ENCODE measurements at places on chromosomes 12 and 14.

GRCh38 chr12:62977418-62977817 lies 42.5 kb upstream of the PPM1H start:
- no peak for DNase-seq

GRCh38 chr12:49288412-49288853 lies 6.5 kb upstream of the PRPH start:
- DNase-seq, result peak; percentile 54

DNA sequence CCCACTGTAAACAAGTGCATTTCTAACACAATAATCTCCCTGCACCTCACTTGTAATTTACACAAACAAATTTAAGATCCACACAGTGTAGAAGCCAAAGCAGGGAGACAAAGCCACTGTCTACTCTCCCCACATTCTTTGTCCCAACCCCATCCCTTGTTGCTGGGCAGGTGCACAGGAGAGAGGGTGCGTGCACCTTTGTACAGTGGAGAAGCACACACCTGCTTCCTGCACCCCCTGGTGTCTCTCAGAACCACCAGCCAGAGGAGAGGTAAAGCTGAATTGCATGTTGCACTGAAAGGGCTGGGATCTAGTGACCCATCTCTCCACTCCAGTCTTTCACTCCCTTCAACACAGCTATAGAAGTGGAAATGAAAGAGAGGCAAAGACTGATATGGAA lies 51.4 kb upstream of the IFNG-AS1 start:
- no peak for DNase-seq

DNA sequence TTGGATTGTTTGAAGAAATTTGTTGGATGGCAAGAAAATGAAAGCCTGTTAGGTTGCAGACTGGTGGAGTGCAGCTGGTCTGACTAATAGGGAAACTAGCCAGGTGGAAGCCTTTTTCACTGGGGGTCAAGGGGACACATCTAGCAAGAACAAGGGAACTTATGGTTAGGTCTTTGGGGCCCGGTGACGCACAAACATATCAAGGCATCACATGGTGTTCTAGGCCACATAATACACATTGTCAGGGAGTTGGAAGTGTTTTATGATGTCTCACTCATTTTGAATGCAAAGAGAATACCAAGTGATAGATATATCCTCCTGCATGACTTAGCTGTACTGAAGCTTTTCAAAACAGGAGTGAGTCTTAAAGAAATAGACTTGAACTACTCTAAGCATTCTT lies 351.2 kb downstream of the KCNH5 start:
- DNase-seq, result no peak

DNA sequence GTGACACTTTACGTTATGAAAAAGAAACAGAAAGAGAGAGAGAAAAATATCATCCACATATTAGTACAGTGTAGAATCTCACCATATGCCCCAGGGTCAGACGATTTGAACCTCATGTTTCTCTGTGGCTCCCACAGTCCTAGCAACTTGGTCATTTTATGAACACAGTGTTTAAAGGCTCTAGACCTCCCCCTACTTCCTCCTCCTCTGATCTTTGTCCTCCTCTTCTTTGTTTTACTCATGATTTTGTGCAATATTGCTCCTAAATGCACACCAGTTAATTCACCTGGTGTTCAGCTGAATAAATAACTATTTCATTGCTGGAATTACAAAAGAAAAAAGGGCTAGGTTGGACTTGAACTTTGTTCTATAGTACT lies 18.2 kb downstream of the GLT1D1 start:
- no peak for DNase-seq

DNA sequence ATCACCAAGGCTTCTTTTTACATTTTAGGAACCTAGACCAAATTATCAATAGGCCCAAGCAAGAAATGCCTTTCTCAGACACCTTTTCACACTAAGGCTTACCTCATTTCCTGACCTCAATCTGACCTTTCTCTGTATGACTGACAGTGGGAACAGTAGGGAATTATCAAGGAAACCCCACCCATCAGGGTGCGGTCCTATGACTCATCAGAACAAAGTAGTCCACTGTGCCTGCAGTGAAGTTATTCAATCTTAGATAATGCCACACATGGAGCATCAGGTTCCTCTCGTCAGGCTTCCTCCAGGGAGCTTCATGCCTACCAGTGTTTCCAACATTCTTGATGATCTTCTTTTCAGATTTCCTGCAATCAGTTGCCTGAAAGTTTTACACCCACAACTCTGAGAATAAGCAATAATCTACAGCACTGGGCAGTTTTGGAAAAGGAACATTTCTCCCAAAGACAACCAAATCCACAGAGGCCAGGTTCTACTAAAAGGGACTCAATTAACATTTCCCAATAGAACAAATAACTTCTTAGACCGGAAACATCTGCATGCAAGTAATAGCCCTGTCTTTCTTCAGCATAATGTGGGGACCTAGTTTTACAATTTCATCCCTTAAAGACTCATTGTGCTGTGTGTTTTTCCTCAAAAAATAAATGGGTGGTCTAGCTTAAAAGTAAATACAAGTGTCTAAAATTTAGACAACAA lies 35.9 kb upstream of the TMTC2 start:
- no peak for DNase-seq

DNA sequence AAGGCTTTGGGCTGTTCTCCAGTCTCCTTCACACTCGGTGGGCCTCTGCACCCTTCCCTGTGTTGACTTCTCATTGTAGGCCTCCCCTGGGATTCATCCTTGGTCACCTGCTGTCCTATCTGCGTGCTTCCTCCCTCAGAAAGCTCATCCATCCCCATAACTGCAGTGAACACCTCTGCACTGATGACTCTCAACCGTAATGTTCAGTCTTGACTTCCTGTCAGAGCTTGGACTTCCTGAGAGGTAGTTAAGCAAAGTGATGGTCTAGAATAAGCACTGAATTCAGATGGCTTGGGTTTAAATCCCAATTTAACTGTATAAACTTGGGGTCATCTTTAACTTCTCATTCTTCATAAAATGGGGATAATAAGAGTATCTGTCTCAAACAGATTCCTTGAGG lies 13.6 kb upstream of the MDM1 start:
- DNase-seq, result no peak

DNA sequence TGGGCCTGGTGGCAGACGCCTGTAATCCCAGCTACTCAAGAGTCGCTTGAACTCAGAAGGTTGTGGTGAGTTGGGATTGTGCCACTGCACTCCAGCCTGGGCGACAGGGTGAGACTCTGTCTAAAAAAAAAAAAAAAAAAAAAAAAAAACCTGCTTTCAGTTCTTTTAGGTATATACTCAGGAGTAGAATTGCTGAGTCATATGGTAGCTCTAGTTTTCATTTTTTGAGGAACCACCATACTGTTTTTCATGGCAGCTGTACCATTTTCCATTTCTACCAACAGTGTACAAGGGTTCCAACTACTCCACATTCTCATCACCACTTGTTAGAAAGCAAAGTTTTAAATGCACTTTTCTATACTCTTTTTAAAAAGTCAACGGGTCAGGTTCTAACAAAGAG lies 119.8 kb downstream of the DPF3 start:
- no peak for DNase-seq

GRCh38 chr14:75547552-75548250 lies 25.4 kb downstream of the BATF start:
- no peak for DNase-seq

GRCh38 chr12:131911851-131912477 lies 17.1 kb upstream of the PUS1 start:
- DNase-seq, result no peak

DNA sequence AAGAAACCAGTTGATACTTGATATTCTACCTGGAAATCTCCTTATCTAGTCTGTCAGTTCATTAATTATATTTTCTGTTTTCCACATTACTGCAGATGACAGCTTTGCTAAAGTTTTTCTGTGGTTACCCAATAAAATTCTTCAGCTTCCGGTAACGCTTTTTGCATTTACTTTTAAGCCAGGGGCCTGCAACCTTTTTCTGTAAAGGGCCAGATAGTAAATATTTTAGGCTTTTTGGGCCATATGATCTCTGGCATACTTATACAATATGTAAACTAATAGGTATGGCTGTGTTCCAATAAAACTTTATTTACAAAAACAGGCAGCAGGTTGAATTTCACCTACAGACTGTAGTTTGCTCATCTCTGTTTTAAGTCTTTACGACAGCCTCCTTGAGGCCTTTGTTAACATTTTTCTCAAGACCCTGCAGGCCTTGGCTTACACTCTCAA lies 48.3 kb downstream of the SPATS2 start:
- DNase-seq, result no peak

- DNase-seq, result no peak
These were observed 170.8 kb upstream of the DYRK2 start for GRCh38 chr12:67477681-67478265.

- no peak for DNase-seq
These were observed 20.3 kb upstream of the FOXG1 start for GRCh38 chr14:28746247-28746646.

DNA sequence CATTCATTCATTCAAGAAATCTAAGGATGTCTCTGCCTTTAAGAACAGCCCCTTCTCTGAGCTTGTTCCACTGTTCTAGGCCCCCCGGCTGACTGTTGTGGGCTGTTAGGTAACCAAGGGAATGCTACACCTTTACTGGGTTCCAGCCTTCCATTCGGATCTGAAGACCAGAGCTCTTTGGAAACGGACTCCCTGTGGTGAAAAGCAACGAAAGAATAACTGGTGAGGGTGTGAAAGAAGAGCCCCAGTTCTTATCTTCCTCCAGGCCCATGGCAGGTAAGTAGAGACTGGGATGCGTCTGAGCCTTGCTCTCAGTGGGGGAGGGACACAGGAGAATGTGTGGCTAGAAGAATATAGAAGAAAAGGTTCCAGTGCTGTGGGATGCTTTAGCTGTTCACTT lies 207.4 kb downstream of the TMEM132D start:
- DNase-seq, result no peak

- DNase-seq, result peak; percentile 5
These were observed 83.5 kb downstream of the SLC25A47 start for GRCh38 chr14:100406505-100407131.

DNA sequence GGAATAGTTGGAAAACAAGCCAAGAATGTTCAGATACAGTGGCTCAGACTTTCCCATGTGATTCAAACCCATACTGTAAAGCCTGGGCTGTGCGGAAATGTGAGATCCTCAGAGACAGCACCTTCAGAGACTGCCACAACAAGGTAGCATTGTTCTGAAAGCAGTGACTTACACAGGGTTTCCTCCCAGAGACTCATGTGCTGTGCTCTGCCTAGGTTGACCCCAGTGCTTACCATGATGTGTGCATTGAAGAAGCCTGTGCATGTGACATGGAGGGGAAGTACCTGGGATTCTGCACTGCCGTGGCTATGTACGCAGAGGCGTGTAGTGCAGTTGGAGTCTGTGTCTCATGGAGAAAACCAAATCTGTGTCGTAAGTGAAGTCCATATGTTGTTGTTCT lies 219.4 kb downstream of the LRRK2 start:
- DNase-seq, result no peak

- DNase-seq, result peak; percentile 49
These were observed 2.6 kb downstream of the SIX4 start for GRCh38 chr14:60721326-60722106.

- no peak for DNase-seq
These were observed 16.4 kb downstream of the BAZ1A start for GRCh38 chr14:34858765-34859164.

DNA sequence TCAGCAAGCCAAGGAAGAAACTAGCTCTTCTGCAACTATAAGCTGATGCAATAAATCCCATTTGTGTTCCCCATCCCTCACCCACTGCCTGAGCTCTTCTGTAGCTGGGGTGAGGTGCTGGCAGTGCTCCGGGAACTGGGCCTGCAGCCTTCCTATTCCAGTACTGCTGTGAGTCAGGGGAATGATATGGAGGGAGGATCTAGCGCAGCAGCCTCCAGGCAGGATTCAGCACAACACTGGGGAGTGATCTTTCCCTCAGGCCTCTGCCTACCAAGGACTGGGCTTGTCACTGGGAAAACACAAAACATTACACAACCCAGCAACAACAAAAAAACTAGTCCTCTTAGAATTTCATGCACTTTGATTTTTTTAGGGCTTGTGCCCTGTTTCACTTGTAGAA lies 58.7 kb downstream of the ST8SIA1 start:
- no peak for DNase-seq

DNA sequence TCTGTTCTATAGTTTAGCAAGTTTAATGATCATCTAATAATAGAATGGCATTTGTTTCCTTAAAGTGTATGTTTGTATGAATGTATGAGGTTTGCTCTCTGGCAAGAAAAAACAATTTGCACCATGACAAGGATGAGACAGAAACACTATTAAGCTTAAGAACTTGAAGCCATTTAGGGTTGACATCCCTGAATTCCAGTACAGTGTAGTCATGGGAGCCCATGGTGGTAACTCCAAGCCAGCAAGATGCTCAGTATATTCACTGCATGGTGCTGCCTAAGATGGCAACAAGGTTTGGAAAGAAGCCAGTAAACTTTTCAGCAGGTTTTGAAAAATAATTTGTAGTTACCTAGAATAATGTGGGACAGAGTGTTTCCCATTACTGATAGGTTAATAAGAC lies 158.6 kb downstream of the PRIMA1 start:
- no peak for DNase-seq

DNA sequence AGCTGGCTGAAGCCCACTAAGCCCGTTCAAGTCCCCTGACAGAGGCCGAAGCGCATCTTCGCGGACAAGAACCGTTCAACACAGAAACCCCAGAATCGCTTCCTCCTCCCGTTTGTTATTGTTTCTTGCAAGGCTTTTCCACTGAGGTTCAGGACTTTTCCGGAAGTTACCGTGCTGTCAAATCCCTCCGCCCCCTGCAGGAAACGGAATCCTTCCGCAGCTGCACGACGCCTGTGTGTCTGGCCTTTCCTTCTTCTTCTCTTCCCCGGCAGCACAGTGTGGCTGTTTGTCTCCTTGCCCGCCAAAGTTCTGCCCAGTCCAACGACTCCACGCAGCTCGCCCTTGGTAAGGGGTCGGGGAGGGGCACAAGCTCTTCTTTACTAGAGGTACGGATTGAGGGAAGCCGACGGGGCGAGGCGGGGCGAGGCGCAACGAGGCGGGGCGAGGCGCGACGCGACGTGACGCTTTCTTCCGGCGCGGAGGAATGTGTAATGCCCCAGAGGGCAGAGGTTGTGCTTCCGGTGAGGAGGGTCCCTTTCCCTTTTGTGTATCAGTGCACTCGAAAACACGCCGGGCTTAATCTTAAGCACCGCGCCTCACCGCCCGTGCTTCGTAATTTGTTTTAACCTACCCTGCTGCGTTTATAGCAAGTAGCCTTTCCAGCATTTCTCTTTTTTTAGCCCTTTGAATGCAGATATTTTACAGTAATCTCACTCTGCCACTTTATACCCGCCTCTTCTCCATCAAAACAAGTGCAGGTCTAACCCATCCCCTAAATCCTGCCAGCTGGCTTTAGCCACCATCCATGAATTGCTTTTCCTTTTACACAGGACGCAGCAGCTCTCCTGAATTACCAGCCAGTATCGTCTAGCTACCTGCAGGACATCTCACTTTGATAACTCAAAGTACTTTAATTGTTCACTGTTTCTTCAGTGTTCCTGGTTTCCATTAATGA lies at the start of gene KDM5A:
Gene KDM5A, minus strand, starts transcription at position 179 of the 955 bp plus-strand sequence. CDS start 229 bp downstream, outside the sequence.
- DNase-seq, result peak; percentile 84
